Anterior cingulate cortex (tissue), 58 donors: ENCODE measurements at places on chromosomes 3 and 15.

GRCh38 chr15:96500508-96500907 is 170.0 kb downstream of the NR2F2 start:
- no peak for DNase-seq

GRCh38 chr3:19216669-19217337 is 68.5 kb downstream of the KCNH8 start:
- no peak for DNase-seq

DNA sequence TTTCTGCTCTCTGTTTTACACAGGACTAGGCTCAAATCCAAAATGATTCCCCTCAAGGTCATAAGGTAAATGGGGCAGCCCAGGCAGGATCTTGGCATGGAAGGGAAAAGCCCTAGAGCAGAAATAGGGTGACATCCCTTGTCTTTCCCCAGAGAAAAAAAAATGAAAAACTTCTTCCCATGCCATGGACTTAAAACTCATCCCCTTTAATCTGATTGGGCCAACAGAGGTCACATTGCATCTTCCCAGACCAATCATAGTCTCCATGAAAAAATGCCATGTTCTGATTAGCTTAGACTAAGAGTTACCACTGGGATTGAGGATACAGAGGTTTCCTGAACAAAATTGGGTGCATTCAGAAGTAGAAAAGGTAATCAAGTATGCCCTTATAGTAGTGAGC is 241.3 kb upstream of the LRTM1 start:
- no peak for DNase-seq

DNA sequence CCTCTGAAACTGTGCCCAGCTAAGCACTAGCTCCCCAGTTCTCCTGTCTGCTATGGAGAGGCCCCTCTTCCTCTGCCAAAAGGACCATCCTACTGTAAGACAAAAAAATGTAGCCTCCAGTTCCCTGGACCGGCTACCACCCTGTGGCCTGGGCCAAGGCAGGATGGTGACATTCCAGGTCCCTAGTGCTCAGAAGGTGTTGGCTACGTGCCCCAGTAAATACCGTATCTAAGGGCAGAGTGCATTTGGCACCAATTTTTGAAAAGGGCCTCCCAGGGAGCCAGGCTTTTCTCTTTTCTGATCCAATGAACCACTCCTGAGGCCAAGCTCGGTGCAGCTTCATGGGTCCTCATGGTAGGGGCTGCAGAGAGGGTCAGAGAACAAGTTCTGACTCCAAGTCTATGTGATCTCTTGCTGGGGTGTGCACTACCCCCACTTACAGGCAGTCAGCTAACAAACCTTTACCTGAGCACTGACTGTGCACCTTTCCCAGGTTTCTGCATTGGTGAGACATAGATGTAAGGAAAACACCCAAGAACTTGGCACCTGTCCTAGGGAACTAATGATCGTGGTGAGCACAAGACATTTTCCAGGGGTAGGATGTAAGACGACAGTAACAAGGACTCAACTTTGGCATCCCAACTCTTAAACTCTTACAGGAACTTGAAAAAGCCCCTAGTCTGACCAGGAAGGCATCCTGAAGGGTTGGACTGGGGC is 32.6 kb downstream of the TLE3 start:
- DNase-seq = no peak

- DNase-seq = no peak
Observed at GRCh38 chr3:167733961-167734497, 663 bp downstream of the PDCD10 start.

DNA sequence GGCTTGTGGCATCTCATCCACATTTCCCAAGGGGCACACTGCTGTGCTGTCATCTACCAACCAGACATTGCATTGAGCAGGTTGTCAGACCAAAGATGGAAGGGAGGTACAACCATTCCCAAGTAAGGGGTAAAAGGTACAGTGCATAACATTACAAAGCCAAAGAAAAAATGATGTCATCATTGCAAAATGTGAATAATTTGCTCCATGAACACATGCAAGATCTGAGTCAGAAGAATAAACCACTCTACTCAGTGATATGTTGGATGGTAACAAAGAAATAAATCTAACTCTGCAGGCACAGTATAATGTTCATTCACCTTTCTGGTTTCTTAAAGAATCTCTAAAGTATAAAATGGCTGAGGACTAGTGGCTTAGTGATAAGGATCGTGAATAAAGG is 202.7 kb downstream of the MAGI1 start:
- DNase-seq = no peak

- DNase-seq = no peak
Observed at GRCh38 chr15:63401078-63401477, 19.4 kb upstream of the CA12 start.

DNA sequence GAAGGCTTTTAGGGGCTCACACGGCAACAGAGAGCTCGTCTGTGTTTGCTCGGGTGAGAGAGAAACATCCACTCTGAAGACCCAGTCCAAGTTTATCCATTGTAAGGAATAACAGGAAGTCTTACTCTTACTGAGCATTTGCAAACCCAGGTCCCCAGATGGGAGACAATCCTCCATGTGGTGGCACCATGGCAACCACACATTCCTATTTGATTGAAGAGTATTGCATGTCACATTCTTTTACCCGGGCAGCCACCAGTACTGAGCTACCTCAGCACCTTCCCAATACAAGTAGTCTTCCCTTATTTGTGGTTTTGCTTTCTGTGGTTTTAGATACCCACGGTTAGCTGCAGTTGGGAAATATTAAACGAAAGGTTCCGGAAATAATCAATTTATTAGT is 302.9 kb upstream of the RASGRP1 start:
- no peak for DNase-seq

GRCh38 chr3:156433910-156434309 is 121.0 kb downstream of the SSR3 start:
- no peak for DNase-seq

DNA sequence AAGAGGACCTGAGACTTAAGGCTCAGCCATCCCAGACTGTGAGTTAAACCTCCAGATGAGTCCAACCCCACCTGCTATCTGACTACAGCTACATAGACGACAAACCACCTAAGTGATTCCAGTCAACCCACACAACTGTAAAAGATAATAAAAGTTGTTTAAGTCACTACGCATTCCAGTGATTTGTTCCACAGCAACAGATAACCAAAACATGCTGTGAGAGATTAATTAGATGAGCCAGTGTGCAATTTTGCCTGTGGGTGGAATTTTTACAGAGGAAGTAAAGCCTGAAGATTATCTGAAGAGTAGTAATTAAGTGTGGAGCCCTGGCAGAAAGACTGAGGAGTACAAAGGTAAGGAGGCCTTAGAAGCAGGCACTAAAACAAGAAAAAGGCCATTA is 5.4 kb downstream of the BTBD1 start:
- DNase-seq = no peak

DNA sequence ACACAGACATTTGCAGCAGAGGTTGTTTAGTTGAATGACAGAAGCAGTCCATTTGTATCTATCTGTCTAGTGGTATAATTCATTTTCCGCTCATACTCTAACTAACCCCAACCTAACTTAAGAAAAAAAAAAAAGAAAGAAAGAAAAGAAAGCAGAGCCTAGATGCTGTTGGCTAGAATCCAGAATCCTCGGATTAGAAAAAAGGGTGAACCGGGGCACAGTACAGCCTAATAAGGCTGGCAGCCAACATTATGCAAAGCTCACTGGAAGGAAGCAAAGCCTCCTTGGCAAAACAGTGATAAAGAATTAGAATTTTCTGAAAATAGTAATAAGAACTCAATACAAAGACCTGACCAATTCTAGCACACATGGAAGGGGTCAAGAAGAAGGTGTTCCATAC is 640.8 kb downstream of the TUSC7 start:
- DNase-seq = no peak

DNA sequence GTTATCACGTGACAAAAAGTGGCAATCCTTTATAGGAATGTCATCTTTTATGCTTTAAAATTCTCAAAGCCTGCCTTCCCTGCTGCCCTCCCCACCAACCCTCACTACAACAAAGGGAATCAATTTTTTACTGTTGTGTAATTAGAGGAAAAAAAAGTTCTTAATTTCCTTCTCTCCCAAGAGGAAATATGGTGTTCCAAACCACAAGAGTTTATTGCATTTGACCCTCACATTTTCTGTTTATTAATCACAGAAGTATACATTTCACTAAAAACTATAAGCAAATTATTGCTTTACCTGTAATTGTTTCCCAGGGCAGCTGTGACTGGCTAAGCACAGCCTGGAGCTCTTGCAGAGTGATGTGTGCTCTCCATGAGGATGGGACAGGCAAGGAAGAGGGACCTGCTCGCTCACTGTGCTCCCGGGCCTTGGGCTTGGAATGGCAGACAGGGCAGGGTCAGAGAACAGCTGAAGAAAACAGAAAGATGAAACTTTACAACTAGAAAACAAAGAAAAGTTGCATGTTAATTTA is 31.3 kb upstream of the ATP10A start:
- DNase-seq = no peak

DNA sequence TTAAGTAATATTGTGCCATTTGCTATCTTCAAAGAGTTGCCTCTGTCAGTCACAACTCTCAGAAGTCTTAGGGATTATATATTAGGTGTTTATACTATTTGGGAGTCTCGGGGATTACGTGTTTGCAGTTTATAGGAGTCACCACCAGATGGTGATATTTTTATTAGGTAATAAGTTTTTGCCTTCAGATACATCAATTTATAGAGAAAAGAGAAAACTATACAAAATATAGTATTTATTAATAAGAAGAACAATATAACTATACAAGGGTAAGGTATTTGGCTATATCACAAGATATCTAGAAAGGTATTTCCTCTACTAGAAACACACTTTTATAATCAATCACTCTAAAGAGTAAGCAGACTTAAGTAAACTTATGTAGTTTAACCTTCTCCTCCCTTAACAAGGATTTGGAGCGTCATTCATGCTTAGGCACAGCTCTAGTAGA is 10.7 kb upstream of the DHX36 start:
- DNase-seq = no peak

DNA sequence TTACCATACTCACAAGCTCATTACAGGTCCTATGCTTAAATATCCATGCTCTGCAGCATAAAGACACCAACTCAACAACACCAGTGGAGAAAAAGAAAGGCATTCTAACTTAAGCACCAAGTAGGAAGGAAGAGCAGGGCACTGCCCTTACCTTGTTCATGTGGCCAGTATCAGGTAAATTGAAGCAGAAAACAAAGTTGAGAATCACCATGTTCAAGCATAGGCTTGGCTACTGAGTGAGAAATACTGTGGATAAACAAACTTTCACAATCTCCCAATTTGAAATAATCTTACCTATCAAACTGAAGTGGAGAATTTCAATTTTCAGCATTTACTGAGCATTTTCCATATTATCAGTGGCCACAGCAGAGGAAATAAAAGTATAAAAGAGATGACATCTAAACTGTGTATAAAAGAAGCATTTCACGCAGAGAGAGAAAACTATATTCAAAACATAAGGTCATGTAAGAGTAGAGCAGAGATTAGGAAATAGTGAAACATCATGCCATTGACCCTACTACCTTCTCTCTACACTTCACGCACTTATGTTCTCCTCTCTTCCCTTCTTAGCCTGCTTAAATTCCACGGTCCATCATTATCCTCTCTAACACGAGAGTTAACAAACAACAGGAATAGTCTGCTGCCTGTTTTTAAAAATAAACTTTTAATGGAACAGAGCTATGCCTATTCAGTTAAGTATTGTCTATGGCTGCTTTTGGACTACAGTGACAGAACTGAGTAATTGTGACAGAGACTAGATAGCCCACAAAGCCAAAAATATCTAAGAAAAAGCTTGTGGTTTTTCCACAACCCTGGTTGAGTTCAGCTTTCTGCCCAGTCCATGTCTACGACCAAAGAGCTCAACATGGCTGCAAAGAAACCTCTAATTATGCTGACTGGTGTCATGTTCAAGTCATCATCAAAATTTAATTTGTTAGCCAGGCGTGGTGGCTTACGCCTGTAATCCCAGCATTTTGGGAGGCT is 142.5 kb downstream of the NR1I2 start:
- no peak for DNase-seq

GRCh38 chr3:10247679-10248183 is 528 bp upstream of the TATDN2 start:
- no peak for DNase-seq

GRCh38 chr3:9778143-9779074 is 8.7 kb upstream of the CAMK1 start:
- no peak for DNase-seq

DNA sequence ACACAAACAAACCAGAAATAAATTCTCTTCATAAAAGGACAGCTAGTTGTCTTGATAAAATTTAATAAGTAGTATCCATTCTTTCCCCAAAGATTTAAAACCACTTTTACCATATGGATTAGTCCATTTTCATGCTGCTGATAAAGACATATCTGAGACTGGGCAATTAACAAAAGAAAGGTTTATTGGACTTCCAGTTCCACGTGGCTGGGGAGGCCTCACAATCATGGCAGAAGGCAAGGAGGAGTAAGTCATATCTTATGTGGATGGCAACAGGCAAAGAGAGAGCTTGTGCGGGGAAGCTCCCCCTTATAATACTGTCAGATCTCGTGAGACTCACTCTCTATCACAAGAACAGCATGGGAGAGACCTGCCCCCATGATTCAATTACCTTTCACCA is 38.7 kb downstream of the C2CD4B start:
- no peak for DNase-seq

- no peak for DNase-seq
Observed at GRCh38 chr3:42262525-42262924, 3.5 kb downstream of the CCK start.

GRCh38 chr3:189339996-189340395 is 168.2 kb downstream of the TPRG1 start:
- DNase-seq = no peak

GRCh38 chr15:85154061-85154460 is 172.4 kb downstream of the PDE8A start:
- no peak for DNase-seq

DNA sequence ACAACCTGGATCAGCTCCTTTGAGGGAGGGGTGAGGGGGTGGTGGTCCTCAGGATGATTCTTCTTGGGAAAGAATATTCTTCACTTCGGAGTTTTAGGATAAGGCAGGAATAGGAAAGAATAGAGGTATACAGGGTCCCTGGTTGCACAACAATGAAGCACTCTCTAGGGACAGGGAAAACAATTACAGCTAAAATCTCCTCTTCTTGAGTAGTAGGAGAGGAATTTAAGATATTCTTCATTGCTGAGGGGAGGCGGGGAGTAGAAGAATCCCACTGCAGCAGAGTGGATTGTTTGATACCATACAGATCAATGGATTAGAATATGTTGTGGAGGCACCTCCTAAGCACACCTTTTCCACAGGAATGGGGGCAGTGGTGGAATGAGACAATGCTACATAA is 20.5 kb downstream of the SLC9C1 start:
- DNase-seq = no peak

- DNase-seq = no peak
Observed at GRCh38 chr3:119025171-119025795, 9.4 kb downstream of the IGSF11 start.
